ENCODE measurements at places on chromosomes 2 and 18. TPM values are rescaled to one million over a fixed set of nuclear protein-coding genes. Genes with fewer than 3 reads are reported as not detected.

B3GNT7 gene
- total RNA-seq, result 1.5 TPM

CGREF1 gene
- total RNA-seq, result 3.0 TPM

PRSS56 gene
- total RNA-seq, result not detected

EMILIN2 gene
- total RNA-seq, result 2.2 TPM

- H3K36me3 ChIP-seq, result no peaks in the 10 kb centered on the region
- no peaks in the 10 kb centered on the region for H3K4me1 ChIP-seq
- peaks cover 2% of the 10 kb centered on the region for H3K27me3 ChIP-seq
- H3K27ac ChIP-seq, result no peak overlapping the region
Observed at GRCh38 chr2:70489165-70489564, 64.5 kb downstream of the TGFA start.

DNA sequence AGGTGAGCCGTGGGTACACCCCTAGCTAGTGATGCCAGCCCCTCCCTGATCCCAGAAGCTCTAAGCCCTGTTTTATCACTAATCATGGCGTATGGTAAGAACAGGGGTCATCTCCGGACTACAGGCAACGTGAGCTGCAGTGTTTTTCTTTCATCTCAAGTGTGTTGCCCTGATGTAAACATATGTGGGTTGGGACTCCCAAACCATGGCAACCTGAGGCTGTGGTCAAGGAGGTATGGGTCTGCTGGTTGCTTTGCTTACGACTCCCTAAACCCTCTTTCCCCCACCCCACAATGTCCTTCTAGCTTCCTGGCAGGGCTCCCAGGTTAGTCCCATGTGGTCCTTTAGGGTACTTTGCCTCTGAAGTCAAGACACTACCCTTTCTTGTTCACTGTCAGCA, 53.6 kb upstream of the AFF3 start:
- no peak for DNase-seq
- H3K36me3 ChIP-seq, result no peaks in the 10 kb centered on the region
- no peaks in the 10 kb centered on the region for H3K27me3 ChIP-seq
- no peak overlapping the region for H3K4me3 ChIP-seq
- H3K27ac ChIP-seq, result no peak overlapping the region
- H3K4me1 ChIP-seq, result peaks cover 16% of the 10 kb centered on the region

DNA sequence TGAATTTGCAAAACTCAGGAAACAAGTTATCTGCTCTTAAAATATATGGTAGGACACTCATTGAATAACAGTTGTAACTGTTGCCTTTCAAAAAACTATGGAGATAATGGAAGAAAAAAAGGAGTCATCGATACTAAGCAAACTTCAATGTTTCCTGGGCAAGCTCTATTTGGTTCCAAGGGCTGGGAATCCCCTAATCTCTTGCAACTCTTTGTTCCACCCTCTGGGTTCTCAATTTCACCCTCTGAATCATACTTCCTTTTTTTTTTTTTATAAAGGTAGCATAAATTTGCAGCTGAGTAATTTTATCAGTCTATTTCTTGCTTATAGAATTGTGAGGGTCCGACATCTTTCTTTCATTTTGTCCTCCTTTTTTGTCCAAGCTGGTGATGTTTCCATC, 36.7 kb downstream of the SLC9A4 start:
- H3K27ac ChIP-seq, result no peak overlapping the region
- H3K27me3 ChIP-seq, result no peaks in the 10 kb centered on the region
- H3K36me3 ChIP-seq, result no peaks in the 10 kb centered on the region
- DNase-seq, result no peak
- no peaks in the 10 kb centered on the region for H3K4me1 ChIP-seq

- no peak overlapping the region for H3K4me3 ChIP-seq
- H3K27ac ChIP-seq, result peak overlapping the region; percentile 29
- no peaks in the 10 kb centered on the region for H3K27me3 ChIP-seq
- peak; percentile 48 for DNase-seq
- H3K36me3 ChIP-seq, result no peaks in the 10 kb centered on the region
Observed at GRCh38 chr18:73669297-73669696, 478.3 kb downstream of the FBXO15 start.

- no peak for DNase-seq
- H3K36me3 ChIP-seq, result no peaks in the 10 kb centered on the region
- H3K27ac ChIP-seq, result no peak overlapping the region
- peaks cover 4% of the 10 kb centered on the region for H3K4me1 ChIP-seq
- no peaks in the 10 kb centered on the region for H3K27me3 ChIP-seq
Observed at GRCh38 chr18:11999429-11999828, 18.1 kb downstream of the IMPA2 start.

DNA sequence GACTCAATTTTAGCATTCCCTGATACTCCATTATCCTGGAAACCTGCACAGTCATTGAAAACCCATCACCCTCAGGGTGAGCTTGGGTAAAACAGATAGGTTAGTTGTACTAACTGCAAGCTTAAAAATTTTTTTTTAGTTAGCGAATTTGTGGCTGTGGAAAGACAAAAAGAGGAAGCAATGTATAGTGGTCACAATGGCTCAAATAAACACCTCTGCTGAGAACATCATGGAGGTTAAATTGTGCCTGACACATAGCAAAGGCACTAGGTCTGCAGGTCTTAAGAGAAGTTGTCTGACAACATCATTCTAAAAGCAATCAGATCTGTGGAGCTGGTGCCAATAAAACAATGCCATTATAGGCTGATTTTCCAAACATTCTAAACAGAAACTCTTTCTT, 84.4 kb upstream of the CAVIN2 start:
- no peak overlapping the region for H3K4me3 ChIP-seq

GRCh38 chr2:123380370-123380935, 644.6 kb upstream of the CNTNAP5 start:
- DNase-seq, result no peak
- no peaks in the 10 kb centered on the region for H3K27me3 ChIP-seq
- H3K36me3 ChIP-seq, result no peaks in the 10 kb centered on the region
- no peak overlapping the region for H3K4me3 ChIP-seq
- no peak overlapping the region for H3K27ac ChIP-seq

DNA sequence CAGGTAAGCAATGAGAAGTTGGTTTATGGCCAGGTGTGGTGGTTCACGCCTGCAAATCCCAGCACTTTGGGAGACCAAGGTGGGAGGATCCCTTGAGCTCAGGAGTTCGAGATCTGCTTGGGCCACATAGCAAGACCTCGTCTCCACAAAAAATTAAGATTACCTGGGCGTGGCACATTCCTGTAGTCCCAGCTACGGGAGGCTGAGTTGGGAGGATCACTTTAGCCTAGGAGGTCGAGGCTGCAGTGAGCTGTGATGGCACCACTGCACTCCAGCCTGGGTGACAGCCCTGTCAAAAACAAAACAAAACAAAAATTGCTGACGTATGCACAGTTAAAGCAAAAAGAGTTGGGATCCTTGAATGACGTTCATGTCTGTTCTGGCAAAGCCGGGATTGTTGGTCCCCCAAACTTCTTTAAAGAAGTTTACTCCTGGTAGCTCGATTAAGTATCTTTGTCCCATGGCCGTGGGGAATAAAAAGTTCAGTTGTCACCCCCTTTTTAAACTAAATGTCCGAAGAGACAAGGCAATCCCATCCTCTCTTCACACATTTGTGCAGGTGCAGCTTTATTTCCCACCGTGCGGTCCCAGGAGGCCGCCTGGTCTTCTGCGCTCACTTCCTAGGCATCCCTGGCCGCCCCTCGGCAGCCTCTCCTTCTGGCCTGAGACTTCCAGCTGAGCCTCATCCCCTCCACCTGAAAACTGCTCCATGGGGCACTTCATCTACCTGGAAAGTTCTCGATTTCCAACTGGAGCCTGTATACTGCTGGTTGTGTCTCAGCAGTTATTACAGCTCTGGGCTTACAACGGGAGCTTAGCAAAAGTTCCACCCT, 762 bp upstream of the SPOPL start:
- H3K4me3 ChIP-seq, result peak overlapping the region; percentile 78
- DNase-seq, result no peak
- no peaks in the 10 kb centered on the region for H3K27me3 ChIP-seq
- peak overlapping the region; percentile 90 for H3K27ac ChIP-seq

Data from neural progenitor cell (in vitro differentiated cells).